ENCODE measurements at places on chromosomes 2 and 18.

DNA sequence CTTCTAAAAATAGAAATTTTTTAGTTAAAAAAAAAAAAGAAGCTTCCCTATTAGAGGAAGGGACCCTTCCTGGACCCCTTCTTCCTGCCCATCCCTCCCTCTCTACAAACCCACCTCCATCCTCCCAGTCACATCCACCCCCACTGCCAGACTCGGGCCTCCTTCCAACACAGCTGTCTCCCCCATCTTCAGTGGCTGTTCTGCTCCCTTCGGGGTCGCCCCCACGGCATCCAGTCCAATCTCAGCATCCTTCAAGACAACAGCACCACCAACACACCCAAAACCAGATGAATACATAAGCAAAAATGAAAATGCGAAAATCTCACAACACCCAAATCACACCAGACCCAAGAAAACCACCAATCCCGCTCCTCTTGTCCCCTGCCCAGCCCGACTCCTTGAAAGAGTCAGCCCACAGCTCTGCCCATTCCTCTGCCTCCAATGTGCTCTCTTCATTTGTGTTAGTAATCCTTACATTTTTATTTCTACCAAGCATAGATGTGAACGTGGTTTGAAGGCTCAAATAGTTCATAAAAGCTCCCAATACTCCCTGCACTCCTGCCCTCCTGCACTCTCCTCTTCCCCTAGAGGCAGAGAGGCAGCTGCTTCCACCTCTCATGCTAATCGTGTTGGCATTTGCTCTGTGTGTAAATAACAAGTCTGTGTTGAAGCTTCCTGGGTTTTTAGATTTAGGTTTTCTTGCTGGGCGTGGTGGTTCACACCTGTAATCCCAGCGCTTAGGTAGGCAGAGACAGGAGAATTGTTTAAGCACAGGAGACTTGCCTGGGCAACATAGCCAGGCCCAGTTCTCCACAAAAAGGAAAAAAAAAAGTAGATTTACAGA lies 37.0 kb downstream of the MAL start:
- no peak for DNase-seq

DNA sequence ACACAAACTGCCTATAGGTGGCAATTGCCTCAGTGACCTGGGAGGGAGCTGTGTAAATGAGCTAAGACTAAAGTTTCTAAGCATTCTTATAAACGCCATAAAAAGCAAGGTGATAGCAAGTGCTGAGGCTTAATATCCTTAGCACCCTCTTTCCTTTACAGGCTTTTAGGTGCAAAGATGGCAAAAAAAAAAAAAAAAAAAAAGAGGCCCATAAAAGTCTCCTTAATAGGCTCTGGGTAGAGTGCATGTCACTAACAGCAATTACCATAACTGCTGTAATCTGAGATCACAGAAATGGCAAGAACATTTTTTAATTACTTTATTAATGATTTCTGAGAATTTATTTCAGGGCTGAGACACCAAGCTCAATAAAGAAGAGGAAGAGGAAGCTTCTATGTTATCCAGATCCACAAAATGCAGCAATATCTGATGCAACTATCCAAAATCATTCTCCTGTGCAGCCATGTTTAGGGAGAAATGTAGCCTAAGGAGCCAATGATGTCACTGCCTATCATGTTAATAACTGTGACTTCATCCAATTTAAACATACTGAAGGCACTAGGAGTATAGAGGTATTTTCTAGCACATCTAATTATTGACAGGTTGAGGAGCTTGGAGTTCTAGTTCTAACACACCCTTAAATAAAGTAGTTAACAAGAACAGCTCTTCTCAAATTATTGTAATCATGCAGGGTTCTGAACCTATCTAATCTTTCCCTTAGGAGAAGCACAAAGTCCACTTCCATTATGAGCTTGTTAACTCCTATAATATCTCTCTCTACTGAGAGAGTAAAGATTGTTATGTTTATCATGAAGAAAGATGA lies 804.3 kb upstream of the ACVR2A start:
- DNase-seq = no peak

DNA sequence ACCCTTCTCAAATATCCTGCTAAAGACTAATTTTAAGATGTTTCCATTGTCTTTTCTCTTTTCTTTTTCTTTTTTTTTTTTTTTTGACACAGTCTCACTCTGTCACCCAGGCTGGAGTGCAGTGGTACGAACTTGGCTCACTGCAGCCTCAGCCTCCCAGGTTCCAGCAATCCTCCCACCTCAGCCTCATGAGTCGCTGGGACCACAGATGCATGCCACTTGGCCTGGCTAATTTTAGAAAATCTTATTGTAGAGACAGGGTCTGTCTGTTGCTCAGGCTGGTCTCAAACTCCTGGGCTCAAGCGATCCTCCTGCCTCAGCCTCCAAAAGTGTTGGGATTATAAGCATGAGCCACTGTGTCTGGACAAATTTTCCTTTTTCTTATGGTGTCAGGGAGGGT lies 167.5 kb downstream of the MCFD2 start:
- DNase-seq = no peak

DNA sequence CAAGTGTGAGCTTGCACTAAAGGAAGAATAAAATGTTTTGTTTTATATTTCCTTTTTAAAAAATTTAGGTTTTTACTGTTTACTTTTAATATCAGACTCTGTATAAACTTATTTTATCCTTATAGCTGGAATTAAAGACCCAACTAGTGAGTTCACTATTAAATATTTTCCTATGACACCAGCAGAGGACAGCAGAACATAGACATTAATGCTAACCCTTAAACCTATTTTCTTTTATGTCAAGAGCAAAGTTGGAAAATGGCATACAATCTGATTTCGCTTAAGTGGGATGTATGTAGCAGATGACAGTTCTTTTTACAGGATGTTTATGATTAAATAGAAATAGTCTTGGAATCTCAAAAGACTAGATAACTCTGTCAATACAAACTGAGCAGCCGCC lies 188.2 kb upstream of the XIRP2 start:
- peak; percentile 3 for DNase-seq

DNA sequence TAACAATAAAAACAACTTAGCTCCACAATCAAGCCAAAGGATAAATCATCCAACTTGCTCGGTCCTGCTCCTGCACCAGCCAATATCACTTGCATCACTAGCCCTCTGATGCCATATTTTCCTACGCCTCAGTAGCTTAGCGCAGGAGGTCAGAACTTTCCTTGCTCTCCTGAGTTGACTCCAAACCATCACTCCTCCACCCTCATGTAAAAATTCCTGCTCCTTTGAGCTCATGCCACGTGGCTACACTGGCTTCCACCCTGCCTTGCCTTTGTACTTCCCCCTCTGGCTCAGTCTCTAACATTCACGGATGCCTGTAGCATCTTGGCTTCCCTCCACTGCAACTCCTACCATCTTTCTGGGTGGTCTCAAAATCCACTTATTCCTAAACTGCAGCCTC lies 25.2 kb downstream of the AAK1 start:
- DNase-seq = no peak

GRCh38 chr2:230234845-230235244 lies 9.3 kb downstream of the SP140 start:
- DNase-seq = no peak

DNA sequence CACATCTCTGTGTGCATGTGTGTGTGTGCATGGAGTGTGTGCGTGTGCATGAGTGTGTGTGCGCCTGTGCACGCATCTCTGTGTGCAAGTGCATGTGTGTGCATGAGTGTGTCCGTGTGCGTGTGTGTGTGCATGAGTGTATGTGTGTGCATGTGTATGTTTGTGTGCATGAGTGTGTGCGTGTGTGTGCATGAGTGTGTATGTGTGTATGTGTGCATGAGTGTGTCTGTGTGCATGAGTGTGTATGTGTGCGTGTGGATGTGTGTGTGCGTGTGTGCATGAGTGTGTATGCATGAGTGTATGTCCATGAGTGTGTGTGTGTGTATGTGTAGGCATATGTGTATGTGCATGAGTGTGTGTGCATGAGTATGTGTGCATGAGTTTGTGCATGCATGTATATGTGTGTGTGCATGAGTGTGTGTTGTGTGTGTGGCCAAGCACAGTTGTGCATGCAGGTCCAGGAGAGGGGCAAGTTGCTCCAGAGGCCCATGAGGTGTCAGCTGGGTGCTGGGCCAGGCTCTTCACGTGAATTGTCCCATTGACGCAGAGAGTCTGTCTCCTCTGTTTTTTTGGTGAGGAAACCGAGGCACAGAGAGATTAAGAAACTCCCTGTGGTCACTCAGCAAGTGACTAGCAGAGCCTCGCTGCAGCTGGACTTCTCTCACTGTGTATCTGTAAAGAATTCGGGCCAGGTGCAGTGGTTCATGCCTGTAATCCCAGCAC lies 75.5 kb downstream of the ASB1 start:
- DNase-seq = no peak

DNA sequence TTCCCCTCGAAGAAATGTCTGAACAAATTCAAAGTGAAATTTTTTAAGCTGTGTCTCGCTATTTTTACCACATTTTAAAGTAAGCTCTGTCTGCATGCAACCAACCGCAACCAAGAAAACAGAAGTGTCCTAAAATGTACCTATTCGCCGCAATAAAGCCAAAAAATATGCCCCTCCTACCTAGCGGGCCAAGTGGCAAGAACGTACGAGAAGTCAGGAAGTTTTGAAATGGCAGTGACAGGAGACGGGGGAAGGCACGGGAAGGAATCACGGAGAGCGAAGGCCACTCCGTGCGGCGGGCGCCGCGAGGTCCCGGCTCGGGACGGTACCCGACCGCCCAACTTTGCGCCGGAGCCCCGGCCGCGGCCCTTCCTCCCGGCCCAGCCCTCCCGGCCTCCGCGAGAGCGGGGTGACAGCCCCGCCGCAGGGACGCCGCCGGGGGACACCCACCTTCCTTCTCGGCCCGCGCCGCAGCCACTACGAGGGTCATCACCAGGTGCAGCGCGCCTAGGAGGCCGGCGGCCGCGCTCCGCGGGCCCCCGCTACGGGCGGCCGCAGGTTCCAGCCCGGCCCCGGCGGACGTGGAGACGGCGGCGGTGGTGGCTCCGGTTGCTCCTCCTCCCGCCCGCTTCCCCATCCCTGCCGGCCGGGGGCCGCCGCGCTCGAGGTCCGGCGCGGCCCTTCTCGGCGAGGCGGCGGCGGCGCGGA lies 568 bp downstream of the TMEM131 start:
- peak; percentile 51 for DNase-seq

GRCh38 chr18:79221136-79221535 lies 151.9 kb downstream of the ATP9B start:
- no peak for DNase-seq

GRCh38 chr2:153230977-153231376 lies 247.6 kb downstream of the RPRM start:
- peak; percentile 28 for DNase-seq

DNA sequence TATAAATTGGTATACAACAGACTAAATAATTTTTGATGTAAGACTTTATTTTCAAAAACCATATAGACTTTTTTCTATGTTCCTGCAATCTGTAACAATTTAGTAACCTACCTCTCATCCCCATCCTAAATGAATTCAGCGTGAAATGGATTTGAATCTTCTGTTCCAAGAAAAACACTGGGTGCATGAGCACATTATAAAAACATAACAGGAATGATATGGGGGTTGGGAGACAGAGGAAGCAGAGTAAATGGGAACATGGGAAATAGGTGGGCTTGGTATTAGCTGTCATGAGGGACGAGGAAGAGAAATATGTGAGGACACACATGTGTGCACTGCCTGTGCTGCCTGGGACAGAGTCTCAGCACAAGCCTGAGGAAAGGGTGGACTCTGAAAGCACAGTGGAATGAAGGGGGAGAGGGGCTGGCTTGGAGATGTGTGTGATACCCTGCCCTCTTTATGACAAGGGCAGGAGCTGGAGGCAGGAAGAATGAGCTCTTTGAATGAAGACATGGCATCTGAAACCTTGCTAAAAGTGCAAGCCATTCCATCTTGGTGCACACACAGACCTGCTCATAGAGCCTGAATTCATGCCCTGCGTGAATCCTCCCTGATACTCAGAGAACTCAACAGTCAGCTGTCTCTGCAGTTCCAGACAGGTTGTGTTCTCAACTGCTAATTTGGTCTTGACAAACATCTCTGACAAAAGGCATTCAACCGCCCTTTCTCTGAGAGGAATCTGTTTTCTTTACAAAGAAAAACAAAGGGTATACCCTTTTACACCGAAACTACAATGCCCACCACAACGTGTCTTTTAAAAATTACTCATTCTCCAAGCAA lies 66.6 kb downstream of the EPB41L3 start:
- DNase-seq = no peak

DNA sequence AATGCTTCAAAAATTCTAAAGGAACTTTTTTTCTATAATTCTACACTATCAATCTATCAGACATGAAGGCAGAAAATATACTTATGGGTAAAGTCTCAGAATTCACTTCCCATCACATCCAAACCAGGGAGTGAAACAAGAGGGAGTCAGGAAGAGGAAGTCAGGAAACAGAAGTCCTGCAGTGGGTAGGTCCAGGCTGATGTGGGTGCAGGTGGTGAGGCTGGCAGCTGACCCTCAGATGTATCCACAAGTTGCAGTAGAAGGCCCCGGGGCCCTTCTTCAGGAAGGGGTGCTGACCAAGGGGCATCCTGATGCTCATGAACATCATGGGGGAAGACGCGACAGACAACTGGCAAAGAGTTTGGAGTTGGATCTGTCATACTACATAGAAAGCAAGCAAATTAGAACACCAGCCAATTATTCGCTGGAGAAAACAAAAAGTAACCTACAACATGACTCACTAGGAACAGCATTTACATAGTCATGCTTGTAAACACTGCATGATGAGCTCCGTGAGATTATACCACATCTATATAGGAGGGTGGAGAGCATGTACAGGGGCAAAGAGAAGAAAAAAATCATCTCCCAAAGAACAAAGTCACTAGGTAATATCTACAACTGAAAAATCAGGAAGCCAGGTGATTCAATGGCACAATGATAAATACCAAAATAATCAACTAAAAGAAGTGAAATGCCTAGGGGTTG lies 4.2 kb downstream of the UXS1 start:
- peak; percentile 47 for DNase-seq

GRCh38 chr18:37701967-37702366 lies 136.4 kb upstream of the CELF4 start:
- DNase-seq = no peak

DNA sequence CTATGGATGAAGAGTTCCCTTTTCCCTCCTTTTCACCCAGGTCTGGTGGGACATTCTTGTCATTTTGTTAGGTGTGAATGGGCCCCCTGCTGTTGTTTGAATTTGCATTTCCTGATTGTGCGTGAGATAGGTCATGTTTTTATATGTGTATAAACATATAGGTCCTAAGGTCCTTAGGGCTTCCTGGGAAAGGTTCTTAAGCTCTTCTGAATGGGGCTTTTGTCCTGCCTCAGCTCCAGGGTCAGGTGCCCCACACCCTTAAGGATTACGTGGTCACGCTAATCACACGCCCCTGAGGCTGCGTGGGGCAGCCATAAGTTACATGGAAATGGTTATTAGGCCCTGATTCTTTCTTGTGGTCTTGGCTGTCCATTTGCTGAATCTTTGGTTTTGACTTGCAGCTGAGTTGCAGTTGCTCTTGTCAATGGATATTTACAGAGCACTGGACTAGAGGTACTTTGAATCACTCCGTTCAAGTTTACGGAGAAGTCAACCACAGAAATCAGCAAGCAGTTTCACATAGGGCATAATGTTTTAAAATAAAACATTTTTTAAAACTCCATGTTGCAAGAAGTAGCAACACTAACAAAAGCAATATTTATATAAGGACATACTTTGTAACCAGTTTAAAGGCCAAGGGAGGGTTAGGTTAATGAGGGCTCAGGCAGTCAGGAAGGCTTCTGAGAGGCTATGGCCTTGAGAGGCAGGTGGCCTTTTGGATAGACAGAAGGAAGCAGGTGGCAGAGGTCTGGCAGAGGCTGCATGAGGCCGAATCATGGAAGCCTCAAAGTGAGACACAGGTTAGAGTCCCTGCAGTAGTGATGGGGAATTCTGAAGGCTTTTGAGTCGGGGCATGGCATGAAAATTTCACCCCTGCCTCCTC lies 24.2 kb downstream of the LIPG start:
- DNase-seq = no peak

Data from MCF 10A (cell line).